ENCODE measurements at places on chromosomes 6 and 20.

- DNase-seq, result no peak
Measured at GRCh38 chr6:138440758-138441357, 36.8 kb downstream of the HEBP2 start.

GRCh38 chr6:163501026-163501425, 86.5 kb downstream of the QKI start:
- no peak for DNase-seq

DNA sequence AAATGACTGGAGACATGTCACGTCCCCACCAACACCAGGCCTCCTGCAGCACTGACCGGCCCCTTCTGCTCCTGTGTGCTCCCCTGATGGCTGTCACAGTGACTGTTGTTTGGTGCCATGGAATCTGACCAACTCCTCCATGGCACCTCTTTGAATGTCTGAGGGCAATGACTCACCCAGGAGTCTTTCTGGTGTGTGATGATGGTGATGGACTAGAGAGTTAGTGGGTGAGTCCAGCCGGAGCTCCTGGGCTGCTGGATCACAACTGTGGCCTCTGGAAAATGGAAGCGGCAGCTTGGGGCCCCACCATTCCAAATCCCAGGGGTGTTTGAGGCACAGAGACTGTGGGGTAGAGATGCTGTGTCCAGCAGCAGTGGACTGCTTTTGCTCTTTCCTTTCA, 133.3 kb downstream of the TFAP2C start:
- DNase-seq, result no peak

GRCh38 chr6:147204060-147204785, at the start of gene STXBP5:
Gene STXBP5 (plus strand): TSS chr6:147204417. CDS start chr6:147204533, 116 bp downstream.
- DNase-seq, result peak; percentile 4

DNA sequence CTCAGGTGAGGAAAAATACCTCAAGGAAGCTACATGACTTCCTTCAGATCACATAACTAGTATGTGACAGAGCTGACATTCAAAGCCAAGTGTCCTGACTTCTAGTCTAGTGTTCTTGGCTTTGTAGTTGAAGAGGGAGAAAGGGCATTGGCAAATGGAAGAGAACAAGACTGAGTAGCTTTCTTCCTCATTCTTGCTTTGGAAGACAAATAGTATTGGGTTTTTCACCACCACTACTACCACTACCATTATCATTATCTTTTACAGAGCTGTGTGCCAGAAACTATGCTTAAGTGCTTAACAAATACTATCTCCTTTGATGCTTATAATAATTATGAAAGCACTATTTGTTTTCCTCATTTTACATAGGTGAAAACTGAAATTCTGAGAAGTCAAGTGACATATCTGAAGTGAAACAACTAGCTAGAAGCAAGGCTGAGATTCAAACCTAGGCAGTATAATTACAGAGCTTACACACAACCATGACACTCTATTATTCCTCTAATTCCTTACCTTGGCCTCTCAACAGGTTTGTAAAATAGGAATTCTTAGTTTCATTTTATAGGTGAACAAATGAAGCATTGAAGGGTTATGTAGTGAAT, 6.8 kb downstream of the ACSS2 start:
- DNase-seq, result no peak

DNA sequence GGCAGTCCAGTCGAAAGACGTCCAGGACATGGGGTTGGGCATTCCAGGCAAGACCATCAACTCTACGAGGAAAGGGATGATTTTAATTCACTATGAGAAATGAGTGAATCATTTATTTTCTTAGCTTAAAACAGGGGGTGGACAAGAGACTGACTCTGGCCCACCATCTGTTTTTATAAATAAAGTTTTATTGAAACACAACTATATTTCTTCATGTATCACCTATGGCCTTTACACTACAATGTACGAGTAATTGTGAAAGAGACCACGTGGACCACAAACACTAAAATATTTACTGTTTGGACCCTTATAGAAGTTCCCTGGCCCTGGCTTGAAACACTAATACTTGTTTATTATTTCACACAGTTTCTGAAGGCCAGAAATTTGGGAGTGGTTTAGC, 15.6 kb upstream of the RSPO4 start:
- no peak for DNase-seq
